IMR-90 (cell line): ENCODE measurements at places on chromosomes 12 and 14.

DNA sequence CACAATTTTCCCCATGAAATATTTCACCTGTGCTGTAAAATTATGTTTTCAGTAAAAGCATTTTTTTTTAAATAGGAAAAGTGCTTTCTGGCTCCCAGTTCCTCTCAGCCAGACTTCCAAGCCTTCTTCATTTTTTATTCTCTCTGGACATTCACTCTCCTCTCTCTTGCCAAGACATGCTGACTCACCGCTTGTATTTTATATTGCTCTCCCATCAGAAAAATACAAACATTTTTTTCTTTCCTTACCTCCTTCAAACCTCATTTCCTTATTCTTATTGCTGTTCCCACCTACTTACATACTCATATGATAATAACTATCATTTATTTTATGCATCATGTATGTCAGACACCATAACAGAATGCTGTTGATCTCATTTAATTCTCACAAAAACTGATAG, 37.7 kb upstream of the ZNF641 start:
- peak; percentile 6 for DNase-seq
- H3K27ac ChIP-seq: no peak overlapping the region
- no peaks in the 10 kb centered on the region for H3K27me3 ChIP-seq
- no peaks in the 10 kb centered on the region for H3K4me1 ChIP-seq

DNA sequence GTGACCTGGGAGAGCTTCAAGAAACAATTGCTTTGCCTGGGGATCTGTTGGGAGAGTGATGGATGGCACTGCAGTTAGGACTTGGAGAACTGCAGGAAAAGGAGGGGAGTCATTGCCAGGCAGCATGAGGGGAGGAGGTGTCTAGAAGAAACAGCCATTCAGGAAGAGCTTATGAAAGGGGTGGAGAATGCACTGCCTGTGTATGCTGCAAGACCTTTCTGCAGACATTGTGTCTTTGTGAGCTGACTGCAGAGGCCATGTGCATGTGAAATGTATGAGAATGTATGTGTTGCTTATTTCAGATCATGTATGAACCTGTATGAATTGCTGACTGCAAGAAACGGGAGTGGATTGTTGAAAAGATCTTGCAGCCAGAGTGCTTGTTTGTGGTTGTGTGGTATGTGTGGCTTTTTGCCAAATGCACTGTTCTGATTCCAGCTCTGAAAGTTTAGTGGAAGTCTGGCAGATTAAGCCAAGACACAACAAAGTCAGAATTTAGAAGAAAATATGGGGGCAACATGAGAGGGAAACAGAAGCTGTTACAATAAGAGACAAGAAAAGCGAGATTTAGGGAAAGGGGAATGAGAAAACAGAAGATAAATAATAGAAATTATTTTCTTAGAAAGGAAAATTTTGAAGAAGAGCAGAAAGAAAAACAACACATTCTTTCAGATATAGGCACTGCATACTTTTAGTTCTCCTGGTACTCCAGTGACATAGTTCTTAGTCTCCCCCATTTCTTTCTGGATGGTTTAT, 9.8 kb upstream of the RIMKLB start:
- no peaks in the 10 kb centered on the region for H3K4me1 ChIP-seq
- H3K36me3 ChIP-seq: no peaks in the 10 kb centered on the region
- H3K27ac ChIP-seq: no peak overlapping the region
- no peak overlapping the region for H3K4me3 ChIP-seq
- H3K27me3 ChIP-seq: no peaks in the 10 kb centered on the region; the same call in none of the 2 replicates
- DNase-seq: peak; percentile 82

DNA sequence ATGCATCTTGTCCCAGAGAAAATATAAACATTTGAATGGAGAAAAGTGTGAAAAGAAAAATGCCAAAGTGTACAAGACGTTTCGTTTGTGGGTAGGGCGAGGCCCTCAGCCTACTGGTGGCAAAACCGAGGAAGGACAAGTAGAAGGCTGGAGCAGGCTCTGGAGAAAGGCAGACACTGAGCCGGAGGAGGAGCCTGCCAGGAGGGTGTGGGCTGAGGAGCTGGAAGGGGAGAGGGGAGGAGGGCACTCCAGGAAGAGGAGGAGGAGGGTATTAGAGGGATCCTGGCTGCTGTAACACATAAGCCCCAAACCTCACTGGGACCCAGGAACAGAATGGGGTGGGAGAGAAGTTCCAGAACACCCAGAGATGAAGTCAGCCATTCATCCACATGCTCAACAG, 47.7 kb downstream of the CLMN start:
- H3K27me3 ChIP-seq: no peaks in the 10 kb centered on the region
- no peak for DNase-seq
- no peak overlapping the region for H3K4me3 ChIP-seq
- H3K4me1 ChIP-seq: no peaks in the 10 kb centered on the region

DNA sequence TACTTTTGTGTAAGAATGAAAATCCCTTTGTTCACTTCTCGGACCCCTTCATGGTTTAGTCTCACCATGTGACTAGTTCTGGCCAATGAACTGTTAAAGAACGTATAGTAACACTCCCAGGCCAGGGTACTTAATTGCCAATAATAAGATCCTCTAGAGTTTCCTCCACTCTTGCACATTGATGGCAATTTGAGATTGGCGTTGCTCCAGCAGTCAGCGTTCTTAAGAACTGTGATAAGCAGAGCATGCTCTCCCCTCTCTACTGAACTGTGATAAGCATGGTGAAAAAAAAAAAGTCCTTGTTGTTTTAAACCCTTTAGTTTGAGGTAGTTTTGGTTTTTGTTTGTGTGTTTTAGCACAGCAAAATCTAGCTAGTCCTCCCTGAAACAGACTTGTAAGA, 854.5 kb downstream of the SLC6A15 start:
- H3K27me3 ChIP-seq: no peaks in the 10 kb centered on the region
- H3K4me3 ChIP-seq: no peak overlapping the region
- no peak for DNase-seq
- H3K4me1 ChIP-seq: no peaks in the 10 kb centered on the region
- no peak overlapping the region for H3K27ac ChIP-seq

GRCh38 chr12:9143929-9144729, 28.4 kb upstream of the A2M start:
- no peaks in the 10 kb centered on the region for H3K4me1 ChIP-seq
- no peaks in the 10 kb centered on the region for H3K27me3 ChIP-seq
- DNase-seq: no peak

DNA sequence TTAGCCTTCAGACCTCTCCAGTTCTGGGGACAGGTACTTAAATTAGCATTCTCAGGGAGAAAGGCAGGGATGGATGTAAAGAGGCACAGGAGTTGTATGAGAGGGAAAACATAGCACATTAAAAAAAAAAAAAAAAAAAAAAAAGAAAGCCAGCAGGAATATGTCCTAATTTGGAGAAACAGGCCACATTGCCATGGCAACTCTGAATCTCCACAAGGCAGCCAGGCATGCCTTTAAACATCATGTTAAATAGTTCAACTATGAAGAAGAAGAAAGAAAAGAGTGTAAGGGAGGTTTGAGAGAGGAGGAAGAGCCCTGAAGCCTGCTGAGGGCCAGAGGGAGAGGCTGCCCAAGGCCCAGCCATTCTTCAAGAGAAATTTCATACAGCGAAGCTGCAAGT, 145.8 kb downstream of the GRIN2B start:
- DNase-seq: no peak
- no peak overlapping the region for H3K4me3 ChIP-seq
- no peaks in the 10 kb centered on the region for H3K4me1 ChIP-seq
- no peaks in the 10 kb centered on the region for H3K27me3 ChIP-seq
- no peak overlapping the region for H3K27ac ChIP-seq
- no peaks in the 10 kb centered on the region for H3K36me3 ChIP-seq

DNA sequence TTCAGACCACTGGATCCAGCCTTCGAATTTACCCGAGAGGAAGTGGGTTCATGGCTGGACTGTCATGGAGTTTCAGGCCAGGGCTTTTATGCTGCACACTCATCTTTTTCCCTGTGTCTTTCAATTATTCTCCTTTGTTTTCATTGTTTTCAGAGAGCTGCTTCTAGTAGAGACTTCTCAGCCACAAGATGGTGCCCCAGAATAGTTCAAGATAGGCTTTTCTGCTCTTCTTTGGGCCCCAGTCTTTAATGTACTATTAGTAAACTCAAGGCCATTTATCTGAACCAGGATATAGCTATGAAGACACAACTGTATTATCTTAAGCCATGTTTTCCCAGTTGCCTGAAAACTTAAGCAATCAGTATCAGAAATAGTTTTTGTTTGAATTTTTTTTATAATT, 30.4 kb upstream of the PSMA6 start:
- H3K36me3 ChIP-seq: peaks cover 3% of the 10 kb centered on the region; the same call in 1 of the 2 replicates
- H3K27ac ChIP-seq: no peak overlapping the region
- no peaks in the 10 kb centered on the region for H3K27me3 ChIP-seq
- DNase-seq: peak; percentile 7
- no peak overlapping the region for H3K4me3 ChIP-seq
